ENCODE measurements at places on chromosomes 12 and 14.

DNA sequence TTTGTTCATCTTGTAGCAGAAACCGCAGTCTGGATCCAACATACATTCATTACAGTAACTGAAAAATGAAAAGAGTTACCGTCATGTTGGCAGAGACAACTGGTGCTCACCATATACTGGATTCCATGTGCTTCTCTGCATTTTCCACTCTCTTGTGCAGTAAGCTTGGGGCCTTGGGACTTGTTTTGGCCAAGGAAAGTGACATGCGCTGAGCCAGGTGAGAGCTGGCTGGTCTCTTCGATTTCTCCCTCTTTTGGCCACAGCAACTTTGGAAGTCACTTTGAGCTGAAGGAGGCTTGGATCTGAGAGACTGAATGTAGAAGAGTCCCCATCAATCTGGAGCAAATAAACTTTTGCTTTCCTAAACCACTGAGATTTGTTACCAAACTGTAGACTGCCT lies 210.6 kb upstream of the ABCD2 start:
- no peak for DNase-seq

DNA sequence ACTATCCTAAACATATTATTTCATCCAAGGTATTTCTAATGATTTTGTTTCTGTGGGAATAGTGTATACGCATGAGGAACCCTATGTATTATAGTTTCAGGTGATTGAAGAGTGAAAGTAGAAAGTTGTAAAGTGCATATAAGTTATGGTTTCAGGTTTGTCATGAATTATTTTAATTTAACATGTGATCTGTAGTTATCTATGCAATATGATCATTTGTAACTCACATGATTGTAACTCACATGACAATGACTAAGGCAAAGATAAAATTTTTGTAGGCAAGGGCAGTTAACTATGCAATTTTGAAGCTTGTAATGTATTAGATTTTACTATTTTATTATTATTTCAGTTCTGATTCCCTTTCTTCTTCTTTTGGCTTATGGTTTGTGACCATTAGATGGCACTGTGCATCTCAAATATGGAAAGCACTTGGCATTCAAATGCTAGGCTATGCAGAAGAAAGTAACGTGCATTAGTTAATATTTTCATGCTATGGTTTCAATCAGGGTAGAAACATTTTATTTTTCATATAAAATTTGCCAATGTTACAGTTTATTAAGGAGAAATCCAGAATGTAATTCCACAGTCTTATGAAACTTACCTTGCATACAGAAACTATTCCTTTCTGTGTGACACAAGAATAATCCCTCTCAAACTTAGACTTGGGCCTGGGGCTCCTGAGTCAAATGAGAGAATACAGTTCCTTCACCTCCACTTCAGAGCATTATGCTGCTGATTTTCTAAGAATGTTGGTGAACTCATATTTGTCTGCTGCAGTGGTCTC lies 15.8 kb upstream of the TMEM30B start:
- DNase-seq = no peak

- no peak for DNase-seq
Observed at GRCh38 chr12:108123402-108123801, 5.7 kb upstream of the WSCD2 start.

DNA sequence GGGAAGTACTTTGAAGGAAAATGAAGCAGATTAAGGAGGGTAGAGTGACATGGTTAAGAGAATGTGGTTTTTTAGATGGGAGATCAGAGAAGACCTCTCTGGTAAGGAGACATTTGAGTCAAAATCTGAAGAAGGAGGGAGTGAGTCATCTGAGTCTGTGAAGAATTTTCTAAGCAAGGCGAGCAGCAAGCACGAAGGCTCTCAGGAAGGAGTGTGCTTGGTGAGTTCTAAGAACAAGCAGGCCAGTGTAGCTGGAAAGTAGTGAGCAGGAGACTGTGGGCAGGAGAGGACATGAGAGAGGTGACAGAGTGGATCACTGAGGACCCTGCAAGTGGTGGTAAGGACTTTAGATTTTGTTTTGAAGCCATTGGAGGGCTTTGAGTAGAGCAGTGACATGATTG lies 76.3 kb upstream of the FUT8 start:
- DNase-seq = no peak

DNA sequence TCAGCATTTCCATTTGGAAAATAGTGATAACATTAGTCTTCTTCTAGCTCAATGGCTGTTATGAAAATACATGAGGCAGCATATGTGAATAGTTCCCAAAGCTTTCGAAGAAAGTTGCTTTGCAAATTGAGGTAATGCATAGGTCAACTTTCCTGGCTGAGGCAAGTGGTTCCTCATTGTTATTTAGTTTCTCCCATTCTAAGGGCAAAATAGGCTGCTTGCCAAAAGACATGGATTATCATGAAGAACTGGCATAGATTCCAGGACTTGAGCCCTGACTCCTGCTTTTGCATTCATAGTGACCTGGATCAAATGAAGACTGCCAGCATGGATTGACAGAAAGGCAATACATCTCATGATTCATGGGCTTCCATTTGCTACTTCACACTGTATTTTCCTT lies 35.7 kb downstream of the LRFN5 start:
- no peak for DNase-seq

GRCh38 chr12:66240096-66240820 lies 51.2 kb downstream of the IRAK3 start:
- no peak for DNase-seq

All from dorsolateral prefrontal cortex (tissue), 122 donors.